ENCODE measurements at places on chromosomes 7 and 10.

DNA sequence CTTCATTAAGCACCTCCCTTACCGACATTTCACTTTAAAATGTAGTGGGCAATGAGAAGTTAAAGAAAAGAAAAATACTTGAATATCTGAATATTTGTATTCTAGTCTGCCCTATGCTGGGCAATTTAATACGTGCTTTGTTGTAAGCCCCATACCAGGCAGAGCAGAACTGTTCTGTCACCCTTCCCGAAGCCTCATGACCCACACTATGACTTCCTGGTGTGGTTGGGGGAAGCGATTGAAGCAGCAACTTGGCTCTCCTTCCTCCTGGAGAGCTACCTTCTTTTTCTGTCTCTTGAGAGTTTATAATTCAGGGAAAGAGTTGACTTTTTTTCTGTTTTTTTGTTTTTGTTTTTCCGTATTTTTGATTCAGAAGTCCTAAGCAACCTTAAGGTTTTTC is 243.7 kb downstream of the INHBA start:
- DNase-seq = no peak

GRCh38 chr10:11721806-11722205 is 20.4 kb upstream of the ECHDC3 start:
- DNase-seq = no peak

GRCh38 chr7:55884321-55884720 is 2.9 kb upstream of the ZNF713 start:
- no peak for DNase-seq

DNA sequence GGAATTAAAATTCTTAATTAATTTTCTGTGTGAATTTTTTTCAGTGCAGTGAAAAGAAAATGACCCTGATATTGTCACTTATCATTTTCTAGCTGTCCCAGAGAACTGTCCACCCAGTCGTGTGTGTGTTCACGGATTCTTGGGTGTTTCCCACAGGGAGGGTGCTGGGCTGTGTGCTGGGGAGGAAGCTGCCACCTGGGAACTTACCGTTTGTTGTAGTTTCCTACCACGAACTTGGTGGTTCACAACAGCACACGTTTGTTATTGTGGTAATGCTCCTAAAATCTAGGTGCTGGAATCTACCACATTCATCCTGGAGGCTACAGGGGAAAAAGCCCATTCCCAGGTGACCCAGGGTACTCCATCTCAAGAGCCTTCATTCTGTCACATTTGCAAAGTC is 276.1 kb downstream of the GLRX3 start:
- DNase-seq = no peak

DNA sequence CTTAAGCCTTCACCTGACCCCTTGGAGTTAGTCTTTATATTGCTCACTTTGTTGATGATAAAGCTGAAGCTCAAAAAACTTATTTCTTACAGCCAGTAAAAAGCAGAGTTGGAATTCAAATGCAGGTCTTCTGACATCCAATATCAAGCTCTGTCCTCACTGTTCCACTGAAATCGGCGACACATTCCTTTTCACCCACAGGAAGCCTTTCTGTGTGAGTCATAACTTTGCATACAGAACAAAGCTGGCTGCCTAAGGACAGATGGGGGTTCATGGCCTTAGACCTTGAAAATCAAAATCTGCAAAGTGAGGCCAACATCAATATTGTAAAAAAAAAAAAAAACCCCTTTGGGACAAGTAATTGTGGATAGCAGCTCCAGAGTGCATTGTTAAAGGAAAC is 21.8 kb upstream of the AKR1B1 start:
- DNase-seq = no peak

GRCh38 chr7:2106924-2107323 is 125.8 kb downstream of the MAD1L1 start:
- DNase-seq = no peak

- no peak for DNase-seq
Observed at GRCh38 chr10:131277969-131278368, 33.6 kb downstream of the TCERG1L start.

DNA sequence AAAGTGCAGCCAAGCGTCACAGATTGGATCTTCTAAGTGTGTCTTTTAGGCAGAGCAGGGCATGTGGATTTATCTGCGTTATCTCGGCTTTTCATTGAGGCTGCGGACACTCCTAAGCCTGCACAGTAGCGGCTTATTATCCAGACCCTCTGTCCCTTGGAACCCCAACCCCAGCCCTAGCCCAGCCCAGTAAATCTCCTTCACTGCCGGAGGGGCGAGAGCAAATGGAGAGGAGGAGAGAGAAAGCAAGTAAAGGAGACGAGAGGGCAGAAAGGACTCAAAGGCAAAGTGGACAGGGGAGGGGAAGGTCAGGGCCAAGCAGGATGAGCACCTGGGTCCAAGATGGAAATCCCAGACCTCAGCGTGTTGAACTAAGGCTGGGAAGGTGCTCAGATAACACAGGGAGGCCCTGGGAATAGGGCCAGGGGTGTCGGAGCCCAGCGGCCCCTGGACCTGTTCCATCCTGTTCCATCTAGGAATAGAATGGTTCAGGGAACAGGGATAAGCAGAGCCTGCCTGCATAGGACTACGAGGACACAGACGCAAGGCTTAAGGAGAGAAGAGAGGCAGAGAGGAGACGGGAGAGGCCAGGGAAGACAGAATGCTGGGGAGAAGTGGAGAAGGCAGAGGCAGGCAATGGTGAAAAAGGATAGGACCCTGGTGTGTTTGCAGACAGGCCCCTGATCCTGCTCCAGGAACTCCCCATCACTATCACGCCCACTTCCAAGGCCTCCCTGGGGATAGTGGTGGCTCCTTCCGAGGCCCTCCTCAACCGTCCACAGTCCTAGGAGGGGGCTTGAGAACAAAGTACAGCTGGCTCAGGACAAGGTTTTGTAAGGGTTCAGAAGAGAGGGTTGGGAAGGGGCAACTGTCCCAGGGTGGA is 99.6 kb downstream of the CHST15 start:
- DNase-seq = no peak

DNA sequence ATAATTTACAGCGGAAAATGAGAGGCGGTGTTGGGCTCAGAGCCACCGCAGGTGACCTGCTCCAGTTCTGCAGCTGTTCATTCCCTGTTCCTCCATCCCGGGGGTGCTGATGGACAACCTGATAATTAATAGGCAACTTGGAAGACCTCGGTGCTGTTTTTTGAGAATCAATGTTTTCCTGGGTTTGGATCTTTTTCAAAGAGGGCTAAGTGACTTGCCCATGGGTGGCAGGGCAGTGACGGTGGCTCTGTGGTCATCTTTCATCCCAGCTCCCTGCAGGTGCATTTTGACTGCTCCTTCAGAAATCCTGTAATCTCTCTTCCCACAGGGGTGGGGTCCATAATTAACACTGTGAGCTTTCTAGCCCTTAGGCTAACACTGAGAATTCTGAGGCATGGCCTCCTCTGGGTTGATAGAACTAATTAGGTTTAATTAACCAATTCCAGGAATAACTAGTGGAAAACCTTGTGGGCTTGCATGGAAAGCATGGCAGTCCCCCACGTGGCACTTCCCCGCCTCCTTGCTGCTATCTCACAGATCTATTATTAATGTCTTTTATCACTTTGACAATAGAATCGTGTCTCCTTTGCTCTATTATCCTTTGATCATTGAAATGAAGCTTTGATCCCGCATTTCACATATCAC is 217.9 kb downstream of the GLRX3 start:
- DNase-seq = no peak

DNA sequence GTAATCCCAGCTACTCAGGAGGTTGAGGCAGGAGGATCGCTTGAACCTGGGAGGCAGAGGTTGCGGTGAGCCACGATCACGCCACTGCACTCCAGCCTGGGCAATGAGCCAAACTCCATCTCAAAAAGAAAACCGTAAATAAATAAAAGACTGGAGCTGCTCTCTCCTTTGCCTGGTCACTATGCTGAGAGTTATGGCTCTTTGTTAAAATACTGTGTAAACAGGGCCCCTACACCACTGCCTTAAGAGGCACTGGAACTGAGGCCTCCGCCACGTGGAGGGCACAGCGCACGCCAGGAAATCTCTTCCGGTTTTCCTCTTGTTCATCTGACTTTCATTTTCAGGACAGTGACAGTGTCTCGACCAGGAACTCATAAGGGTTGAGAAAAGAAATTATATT is 123.3 kb downstream of the PAXIP1 start:
- DNase-seq = no peak

DNA sequence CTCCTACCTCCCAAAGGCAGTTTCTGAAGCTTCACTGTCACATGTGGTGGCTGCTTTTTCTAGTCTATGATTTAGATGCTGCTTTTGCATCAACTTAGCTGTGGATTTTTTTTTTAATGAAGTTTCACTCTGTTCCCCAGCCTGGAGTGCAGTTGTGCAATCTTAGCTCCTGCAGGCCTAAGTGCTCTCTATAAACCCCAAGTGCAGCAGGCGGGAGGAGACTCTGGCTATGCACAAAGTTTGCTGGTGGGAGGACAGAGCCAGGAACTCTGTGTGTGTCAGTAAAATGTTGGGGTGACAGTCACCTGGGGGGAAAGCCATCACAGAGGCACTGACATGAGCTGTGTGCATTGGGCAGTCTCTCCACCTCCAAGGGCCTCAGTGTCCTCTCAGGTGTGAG is 138.8 kb upstream of the FAM20C start:
- DNase-seq = no peak

DNA sequence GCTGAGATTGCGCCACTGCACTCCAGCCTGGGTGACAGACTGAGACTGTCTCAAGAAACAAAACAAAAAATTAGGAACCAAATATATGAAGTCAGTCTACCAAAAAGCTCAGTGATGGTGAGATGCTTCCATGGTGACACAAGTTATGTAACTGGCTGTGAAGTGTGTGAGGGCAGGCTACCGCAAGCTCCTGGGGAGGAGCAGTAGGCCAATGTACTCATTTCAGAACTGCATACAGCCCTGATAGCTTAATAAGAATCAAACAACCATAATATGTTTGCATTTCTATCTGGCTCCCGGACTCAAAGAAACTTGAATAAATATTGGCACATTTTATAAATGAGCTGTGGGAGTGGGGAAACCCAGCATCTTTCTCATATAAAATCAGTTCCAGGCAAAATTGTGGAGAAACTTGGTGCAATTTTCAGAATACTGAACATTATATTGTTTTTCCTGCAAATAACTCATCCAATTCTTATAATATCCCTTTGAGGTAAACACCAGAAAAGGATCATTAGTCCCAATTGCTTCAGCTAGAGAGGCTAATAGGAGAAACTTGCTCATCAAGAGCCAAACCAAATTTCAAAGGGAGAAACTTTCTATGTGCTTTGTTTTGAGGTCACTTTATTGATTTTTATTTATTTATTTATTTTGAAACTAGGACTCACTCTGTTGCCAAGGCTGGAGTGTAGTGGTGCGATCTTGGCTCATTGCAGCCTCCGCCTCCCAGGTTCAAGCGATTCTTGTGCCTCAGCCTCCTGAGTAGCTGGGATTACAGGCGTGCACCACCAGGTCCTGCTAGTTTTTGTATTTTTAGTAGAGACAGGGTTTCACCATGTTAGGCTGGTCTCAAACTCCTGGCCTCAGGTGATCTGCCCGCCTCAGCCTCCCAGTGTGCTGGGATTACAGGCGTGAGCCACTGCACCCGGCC is 127.0 kb downstream of the SORCS1 start:
- DNase-seq = no peak

DNA sequence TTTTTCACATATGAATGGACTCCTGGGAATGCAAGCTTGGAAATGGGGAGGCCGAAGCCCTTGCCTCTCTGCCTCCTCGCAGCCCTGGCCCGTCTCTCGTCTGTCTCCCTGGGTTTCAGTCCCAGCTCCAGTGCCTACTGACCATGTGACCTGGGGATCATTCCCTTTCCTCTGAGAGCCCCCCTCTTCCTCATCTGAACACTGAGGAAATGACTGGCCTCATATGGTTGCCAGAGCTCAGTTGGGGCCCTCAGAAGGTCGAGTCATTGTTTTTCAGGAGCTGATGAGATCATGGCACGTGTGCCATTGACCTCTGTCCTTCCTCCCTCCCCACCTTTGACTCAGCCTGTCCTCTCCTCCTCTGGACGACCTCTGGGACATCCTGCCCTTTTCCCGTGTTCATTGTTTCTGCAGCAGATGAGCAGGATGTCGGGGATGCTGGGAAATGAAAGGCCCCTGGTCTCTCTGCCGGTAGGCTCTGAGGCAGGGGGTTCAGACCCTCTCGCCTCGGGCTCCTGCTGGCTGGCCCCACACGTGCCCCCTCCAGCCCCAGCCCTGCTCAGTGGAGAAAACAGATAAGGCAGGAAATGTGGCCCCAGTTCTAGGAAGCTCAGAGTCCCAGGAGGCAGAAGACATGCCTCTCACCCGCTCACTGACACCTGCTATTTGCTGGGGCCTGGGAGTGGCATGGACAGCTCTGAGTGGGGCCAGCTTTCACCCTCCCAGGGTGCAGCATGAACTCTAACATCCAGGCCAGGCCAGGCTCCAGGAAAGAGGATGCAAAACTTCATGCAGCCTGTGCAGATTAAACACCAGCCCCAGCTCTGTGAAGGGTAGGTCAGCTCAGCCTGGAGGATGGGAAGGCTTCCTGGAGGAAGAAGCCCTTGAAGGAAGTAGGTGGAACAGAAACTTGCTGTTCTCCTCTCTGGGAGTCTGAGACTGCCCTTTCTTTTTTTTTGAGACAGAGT is 8.3 kb upstream of the PPP1R35 start:
- DNase-seq = no peak

DNA sequence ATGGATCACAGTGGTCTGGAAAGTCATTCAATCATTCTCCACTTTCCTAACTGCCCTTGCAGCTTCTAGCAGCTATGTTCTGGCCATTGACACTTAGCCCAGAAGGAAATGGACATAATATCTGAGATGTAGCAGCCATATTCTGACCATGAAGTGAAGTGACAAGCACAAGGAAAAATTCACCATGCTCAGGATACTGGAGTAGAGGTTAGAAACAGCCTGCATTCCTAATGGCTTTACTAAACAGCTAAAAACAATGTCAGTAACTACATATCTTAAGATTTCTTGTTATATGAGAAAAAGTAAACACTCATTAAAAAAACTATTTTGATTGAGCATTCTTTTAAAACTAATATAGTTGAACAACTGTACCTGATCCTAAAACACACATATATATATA is 443.8 kb downstream of the MAGI2 start:
- DNase-seq = no peak

Measured in NK-92 treated with Interleukin-12 subunit alpha and Interleukin-12 subunit beta, amount 100 ng/mL, for 24 hours (cell line).